ENCODE measurements at places on chromosomes 5 and 9.

DNA sequence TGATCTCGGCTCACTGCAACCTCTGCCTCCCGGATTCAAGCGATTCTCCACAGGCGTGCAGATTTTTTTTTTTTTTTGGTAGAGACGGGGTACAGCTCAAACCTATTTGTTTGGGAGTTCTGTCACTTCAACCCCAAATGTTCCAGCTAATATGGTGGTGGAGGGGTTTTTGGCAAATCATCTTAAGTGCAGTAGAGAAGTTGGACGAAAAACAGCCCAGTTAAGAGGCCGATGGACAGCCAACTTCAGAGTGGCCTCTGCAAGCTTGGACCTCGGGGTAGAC is 756 bp upstream of the PRR7 start:
- DNase-seq: no peak

GRCh38 chr9:5773324-5773999 is 59.5 kb downstream of the ERMP1 start:
- DNase-seq: no peak

DNA sequence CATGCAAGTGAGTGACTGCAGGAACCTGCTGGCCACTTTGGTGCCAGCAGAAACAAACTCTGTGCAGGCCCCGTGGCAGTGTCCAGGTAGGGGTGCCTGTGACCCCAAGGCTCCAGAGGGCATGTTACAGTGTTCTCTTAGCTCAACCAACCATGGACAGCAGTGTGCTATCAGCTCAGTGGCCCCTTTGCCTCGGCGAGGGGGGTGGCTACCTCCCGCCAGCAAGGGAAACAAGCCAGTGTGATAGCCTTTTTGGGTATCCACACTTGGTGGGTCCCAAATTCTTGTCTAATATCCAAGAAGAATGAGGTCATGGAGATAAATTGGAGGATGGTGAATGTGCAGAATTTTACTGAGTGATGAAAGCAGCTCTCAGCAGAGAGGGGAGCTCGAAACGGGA is 298.6 kb upstream of the SLC30A5 start:
- no peak for DNase-seq

DNA sequence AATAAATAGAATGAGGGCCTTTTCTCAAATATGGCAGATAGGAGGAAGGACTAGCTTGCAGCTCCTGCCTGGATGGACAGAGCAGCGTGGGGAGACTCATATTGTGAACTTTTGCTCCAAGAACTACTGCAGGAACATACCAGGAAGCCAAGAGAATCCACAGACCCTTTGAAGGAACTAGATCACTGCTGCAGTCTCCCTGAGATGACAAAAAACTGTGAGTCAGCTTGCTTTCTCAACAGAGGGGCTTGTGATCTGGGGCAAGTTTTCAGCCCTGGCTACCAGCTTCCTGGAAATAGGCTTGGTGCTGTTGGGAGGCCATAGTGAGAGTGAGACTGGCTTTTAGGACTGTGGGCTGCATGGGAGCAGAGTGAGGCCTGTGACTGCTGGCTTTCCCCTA is 170.6 kb upstream of the TRIM32 start:
- DNase-seq: no peak

- DNase-seq: no peak
Measured at GRCh38 chr5:132458226-132458560, 32.4 kb downstream of the IRF1 start.

DNA sequence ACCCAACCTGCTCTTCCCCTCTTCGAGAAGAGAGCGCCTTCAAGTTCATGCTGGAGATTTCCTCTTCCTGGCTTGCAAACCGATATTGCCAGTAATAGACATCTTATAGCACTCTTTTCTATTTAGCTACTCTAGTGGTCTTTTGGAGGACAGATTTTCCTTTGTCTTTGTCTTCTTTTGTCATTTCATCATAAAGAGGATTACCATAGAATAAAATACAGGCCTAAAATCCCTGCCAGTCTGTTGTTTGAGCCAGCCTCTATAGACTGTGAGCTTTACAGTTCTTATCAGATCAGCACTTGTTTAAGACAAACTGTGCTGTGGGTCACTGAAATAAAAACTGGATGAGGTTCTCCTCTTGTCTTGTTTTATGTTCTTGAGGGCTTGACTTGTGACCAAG is 802.8 kb downstream of the NR2F1-AS1 start:
- DNase-seq: no peak

- peak; percentile 44 for DNase-seq
Measured at GRCh38 chr9:121945849-121946248, 147.3 kb downstream of the TTLL11 start.

DNA sequence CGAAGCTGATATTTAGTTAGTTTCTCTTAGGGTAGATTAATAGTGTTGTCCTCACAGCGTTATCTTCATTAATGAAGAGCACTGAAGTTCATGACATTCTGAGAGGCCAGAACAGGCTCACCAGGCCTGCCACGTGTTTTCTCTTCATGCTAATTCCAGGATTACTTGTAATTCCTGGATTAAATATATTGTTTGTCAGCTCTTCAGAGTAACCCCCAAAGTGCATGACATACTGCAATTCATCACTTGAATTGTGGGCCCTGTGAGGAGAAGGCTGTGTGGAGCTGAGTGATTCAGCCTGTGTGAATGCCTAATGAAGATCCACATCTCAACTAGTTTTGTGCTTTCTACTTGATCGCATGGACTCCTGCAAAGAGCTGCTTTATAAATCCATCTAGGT is 401.0 kb upstream of the ADAMTSL1 start:
- no peak for DNase-seq

GRCh38 chr5:132496191-132496630 is 5.6 kb upstream of the IRF1 start:
- peak; percentile 92 for DNase-seq

- DNase-seq: no peak
Measured at GRCh38 chr5:157808043-157808442, 50.9 kb downstream of the CLINT1 start.

GRCh38 chr9:130394320-130394719 is 50.4 kb upstream of the ASS1 start:
- no peak for DNase-seq

DNA sequence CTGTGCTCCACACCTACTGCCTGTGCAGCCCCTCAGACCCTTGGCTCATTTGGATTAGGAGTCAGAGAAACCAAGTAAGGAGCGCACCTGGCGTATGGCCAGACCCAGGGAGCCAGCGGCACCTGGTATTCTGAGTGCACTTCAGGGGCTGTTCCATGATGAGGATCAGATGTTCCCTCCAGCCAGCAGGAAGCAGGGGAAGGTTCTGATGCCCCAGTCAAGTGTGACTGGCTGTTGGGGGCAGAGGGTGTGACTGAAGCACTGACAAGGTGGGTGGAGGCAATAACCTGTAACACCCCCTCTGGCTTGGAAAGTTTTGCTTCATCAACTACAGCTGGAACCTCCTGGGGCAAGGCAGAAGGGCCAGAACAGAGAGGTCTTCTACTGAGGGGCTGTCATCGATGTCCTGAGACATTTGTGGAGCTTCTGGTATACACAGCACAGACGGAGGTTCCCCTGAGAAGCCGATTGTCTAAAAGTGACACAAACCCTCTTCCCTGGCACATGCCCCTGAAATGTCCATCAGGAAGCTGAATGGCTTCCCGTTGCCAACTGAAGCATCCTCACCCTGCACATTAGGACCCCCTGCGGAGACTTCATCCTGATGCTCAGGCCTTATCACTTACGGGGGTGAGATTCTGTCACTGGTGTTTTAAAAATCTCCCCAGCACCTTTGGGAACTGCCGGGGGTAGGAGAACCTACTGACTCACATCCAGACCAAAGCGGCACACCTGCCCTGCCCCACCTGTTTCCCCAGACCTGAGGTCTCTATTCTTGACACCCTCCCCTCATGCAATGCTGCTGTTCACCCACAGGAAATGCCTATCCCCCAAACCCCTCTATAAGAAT is 21.1 kb downstream of the TRAF1 start:
- no peak for DNase-seq

DNA sequence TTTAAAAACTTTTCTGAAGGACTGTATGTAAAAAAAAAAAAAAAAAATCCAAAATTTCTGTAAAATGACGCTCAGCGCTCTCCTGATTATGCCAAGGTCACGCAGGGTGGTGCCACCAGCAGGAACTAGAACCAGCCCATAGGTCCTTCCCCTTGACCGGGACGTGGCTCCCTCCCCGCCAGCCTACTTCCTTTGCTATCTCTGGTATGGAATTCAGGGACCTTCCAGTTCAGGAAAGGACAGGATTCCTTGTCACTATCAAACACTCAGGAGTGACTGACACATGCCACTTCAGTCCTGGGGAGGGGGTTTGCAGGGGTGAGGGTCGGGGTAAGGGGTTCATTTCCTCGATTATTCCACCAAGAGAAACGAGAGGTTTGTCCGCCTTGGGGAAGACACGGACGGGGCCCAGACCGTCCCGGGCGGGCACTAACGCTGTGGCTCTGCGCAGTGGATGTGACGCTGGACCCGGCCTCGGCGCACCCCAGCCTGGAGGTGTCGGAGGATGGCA is 18.8 kb downstream of the BTNL9 start:
- no peak for DNase-seq

- no peak for DNase-seq
Measured at GRCh38 chr5:75496026-75496425, 15.4 kb downstream of the CERT1 start.

DNA sequence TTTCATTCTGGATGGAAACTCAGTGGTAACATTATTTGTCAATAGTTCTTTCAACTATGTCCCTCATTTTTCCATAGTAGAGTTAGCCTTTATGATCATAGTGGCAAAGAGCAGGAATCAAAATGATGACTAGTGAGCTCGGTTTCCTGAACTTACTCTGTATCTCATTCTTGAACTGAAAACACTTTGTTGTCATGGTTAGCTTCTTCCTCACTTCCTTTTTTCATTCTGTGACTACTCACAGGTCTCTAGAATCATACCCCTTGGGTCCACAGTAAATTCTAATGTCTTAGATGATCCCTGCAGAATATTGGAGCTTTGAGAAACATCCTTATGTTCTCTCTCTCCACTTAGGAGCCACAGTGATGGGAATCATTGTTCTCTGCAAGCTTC is 29.4 kb upstream of the RECK start:
- no peak for DNase-seq

DNA sequence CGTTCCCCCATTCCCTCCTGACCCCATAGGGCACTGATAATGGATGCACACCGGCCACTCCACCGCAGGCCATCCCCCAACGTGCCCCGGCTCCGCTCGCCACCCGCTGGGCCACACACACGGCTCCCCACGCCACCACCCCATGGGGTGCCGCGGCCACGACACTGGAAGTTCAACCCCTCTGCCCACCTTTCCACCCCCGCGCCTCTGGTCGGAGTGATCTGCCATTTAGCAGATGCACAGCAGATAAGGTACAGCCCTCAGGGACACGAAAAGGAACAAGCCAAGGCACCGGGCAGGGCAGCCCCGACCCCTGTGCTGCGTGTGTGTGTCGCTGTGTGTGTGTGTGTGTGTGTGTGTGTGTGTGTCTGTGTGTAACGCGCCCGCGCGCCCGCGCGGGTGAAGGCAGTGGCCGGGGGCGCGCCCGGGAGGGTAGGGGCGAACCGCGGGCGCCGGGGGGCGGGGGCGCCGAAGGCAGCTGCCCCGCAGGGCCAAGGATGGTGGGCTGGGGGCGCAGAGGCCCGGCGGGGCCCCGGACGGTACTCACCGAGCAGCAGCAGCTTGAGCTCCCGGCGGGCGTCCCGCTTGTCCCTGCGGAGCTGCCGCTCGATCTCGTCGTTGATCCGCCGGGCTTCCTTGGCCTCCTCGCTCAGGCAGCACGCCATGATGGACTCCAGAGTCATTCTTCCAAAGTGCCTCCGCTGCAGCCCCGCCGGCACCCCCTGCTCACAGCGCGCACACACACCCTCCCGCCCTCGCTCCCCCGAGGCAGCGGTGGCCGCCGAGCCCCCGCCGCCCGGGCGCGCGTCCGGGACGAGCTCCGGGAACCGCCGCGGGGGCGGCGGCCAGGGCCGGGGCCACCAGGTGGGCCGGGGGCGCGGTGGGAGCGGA is 813 bp downstream of the GNAQ start:
- DNase-seq: no peak

DNA sequence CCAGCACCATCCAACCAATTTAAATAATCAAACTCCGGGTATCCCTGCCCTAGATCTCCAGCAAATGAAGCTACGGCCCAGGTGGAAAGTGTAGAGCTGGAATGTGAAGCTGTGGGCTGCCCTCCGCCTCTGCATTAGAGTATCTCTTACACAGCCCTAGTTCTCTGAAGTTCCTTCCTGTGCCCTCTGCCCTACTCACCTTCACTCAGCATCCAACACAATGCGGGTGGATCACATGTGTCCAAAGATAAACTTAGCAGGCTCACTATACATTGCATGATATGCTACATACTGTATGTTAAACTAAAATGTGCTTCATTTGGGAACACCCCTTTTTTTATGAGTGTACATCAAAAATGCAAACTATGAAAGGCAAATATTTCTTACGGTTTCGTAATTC is 70.0 kb upstream of the RAD23B start:
- no peak for DNase-seq

- DNase-seq: no peak
Measured at GRCh38 chr9:128383007-128383753, 12.0 kb downstream of the URM1 start.

GRCh38 chr9:22141908-22142307 is 132.8 kb upstream of the CDKN2B start:
- DNase-seq: peak; percentile 3

DNA sequence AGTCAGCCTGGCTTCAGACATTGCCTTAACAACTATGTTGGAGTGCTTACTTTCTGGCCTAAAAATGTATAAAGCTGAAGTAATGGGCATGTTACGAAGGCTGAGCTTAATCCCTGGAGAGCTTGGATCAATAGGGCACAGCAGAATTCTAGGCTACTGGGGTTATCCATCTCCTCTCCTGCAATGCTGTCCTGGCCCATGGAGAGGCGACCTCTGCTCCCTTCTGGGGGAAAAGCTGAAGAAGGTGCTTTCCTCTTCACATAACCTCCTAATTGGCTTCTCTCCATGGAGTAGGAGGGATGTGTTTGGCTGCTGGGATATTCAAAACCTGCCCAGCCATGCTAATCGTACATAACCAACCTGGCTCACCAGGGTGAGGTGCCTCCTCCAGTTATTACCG is 403.5 kb downstream of the DMRT2 start:
- DNase-seq: no peak

DNA sequence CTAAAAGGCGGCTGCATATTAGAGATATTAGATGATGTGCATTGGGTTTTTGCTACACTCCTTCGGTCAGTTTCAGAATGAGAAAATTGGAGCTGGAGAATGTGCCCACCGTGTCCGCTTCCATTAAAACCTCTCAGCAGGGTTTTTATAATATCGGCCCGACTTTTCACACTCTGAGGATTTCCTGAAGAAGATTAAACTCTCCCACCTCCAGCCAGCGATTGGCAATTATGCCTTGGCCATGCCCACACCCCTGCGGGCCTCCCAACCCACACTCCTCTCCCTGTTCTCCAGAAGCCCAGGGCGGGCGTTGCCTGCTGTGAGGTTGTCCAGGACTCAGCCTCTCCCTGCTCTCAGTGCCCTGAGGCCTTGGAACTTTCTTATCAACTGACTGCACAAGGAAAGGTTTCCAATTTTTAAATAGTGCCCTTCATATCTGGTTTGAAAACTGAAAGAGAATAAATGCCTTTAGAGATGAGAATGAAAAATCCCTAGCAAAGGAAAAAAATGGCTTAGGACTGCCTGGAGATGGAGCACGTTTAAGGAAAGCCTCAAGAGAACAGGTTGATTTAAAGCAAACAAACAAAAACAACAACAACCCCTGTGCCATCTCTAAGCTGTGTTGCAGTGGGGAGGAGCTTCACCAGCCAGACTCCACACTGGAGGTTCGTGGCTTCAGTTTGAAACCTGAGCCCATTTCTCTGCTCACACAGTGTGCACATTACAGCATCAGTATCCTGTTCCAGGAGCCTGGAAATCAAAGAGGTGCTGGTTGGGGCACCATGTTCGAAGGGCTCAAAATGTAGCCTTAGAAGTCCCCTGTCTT is 292.9 kb downstream of the NSG2 start:
- peak; percentile 47 for DNase-seq

- DNase-seq: no peak
Measured at GRCh38 chr5:177306674-177307543, 3.3 kb downstream of the PRELID1 start.
